ENCODE measurements at places on chromosomes 13 and 19. TPM values are rescaled to one million over a fixed set of nuclear protein-coding genes. Genes with fewer than 3 reads are reported as not detected.

Gene PEAK3
- total RNA-seq = 0.05 TPM

Gene PRSS57
- total RNA-seq = not detected

Gene IZUMO2
- not detected for total RNA-seq

Gene ZSCAN22
- total RNA-seq = 4.0 TPM

Gene URAD
- not detected for total RNA-seq

Gene DACH1
- 0.05 TPM for total RNA-seq

Gene SYT3
- 0.40 TPM for total RNA-seq

Gene MAMSTR
- 0.87 TPM for total RNA-seq

Gene IFNL1
- total RNA-seq = not detected

Gene ATP4A
- not detected for total RNA-seq

Gene USE1
- 19.6 TPM for total RNA-seq

Gene ZNF154
- total RNA-seq = 4.2 TPM

Gene PIP5K1C
- 38.4 TPM for total RNA-seq

Gene CGB2
- 1.0 TPM for total RNA-seq

All from renal cortical epithelial cell (primary cell).